Naive thymus-derived CD8-positive, alpha-beta T cell (primary cell): ENCODE measurements at places on chromosomes 2 and 18.

DNA sequence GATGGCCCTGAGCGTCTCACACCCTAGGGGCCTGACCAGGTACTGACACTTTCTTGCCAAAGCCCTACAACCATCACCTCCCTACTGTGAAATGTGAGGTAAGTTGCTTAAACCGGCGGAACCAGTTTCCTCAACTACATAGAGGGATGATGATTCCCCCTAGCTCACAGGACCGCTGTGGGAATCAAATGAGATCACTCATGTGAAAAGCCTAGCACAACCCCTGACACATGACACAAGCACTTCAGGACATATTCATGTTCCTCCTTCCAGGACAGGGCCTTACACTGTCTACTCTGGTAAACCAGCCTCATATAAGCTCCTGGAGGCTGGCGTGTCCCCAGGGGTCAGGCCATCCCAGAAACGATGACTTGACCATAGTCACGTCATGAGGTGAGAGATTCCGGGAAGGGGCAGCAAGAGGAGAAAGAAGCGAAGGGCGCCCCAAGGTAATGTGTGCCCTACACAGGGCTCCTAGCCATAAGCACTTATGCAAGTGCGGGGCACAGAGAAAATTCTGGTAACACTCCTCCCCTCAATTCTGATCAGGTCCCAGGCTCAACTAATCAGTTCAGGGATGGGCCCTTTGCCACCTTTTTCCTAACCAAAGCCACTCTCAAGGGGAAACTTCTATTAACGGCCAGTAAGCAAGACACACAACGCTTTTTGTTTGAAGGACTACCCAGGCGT is 49.5 kb downstream of the C2orf42 start:
- H3K4me1 ChIP-seq = peaks cover 38% of the 10 kb centered on the region
- peak overlapping the region; percentile 99 for H3K27ac ChIP-seq
- H3K36me3 ChIP-seq = no peaks in the 10 kb centered on the region
- H3K4me3 ChIP-seq = peak overlapping the region; percentile 93
- no peak for DNase-seq

GRCh38 chr18:79898952-79899608 is 52.4 kb downstream of the SLC66A2 start:
- peaks cover 6% of the 10 kb centered on the region for H3K27me3 ChIP-seq
- H3K4me1 ChIP-seq = no peaks in the 10 kb centered on the region
- no peak for DNase-seq
- peaks cover 12% of the 10 kb centered on the region for H3K36me3 ChIP-seq
- H3K4me3 ChIP-seq = no peak overlapping the region

- H3K27ac ChIP-seq = no peak overlapping the region
- H3K27me3 ChIP-seq = peaks cover 12% of the 10 kb centered on the region
- H3K4me3 ChIP-seq = peak overlapping the region; percentile 42
- DNase-seq = no peak
These were observed 2.3 kb upstream of the NPPC start for GRCh38 chr2:231928481-231928880.

GRCh38 chr2:78061301-78061700 is 539.1 kb upstream of the LRRTM4 start:
- H3K4me1 ChIP-seq = no peaks in the 10 kb centered on the region
- no peak overlapping the region for H3K4me3 ChIP-seq
- no peaks in the 10 kb centered on the region for H3K36me3 ChIP-seq
- no peak overlapping the region for H3K27ac ChIP-seq
- H3K27me3 ChIP-seq = no peaks in the 10 kb centered on the region

DNA sequence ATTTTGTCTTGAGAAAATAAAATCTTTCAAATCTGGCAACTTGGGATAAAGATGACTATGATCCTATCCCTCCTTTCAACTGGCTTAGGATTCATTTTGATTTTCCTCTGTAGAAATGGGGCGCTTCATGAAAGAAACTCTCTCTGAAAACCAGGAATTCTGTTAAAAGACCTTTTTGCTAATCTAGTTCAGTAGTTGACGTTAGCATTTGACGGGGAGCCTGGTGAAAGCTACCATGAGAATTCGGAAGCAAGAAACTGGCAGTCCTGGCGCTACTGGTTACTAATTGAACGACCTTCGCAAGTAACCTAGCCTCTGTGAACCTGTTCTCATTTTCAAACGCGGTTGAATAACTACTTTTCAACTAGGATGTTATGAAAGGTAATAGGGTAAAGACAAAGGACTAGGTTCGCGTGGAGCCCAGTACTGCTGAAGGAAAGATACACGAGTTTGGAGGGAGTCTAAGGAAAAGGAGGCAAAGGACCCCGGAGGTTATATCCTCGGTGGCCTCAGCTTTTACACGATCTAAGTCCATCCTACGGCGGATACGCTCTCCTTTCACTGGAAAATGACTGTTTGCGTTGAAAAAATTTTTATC is 604 bp upstream of the STK11IP start:
- no peaks in the 10 kb centered on the region for H3K27me3 ChIP-seq
- peaks cover 23% of the 10 kb centered on the region for H3K4me1 ChIP-seq
- peak overlapping the region; percentile 99 for H3K4me3 ChIP-seq

GRCh38 chr18:23135550-23136325 is 453 bp downstream of the CABLES1 start:
- peak; percentile 20 for DNase-seq
- H3K4me1 ChIP-seq = peaks cover 28% of the 10 kb centered on the region
- no peak overlapping the region for H3K27ac ChIP-seq
- no peaks in the 10 kb centered on the region for H3K36me3 ChIP-seq
- H3K4me3 ChIP-seq = no peak overlapping the region

DNA sequence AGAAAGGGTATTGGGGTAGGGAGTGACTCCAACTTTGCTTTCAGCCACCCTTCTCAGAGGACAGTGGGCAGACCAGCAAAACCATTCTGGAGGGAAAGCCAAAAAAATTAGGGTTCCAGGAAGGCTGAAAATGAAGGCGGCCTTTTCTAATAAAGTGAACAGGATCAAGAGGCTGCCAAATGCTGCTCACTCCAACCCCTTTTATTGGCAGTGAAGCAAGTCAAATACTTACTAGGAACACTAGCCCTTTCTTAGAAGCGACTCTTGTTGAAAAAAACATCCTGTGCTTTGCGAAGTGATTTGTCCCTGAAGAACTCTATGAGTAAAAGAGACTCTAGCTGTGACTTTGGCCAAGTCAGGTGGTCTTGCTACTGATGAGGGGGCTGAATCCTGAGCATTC is 83.6 kb upstream of the CYP1B1 start:
- no peak for DNase-seq
- peaks cover 11% of the 10 kb centered on the region for H3K27me3 ChIP-seq
- H3K4me3 ChIP-seq = no peak overlapping the region

GRCh38 chr18:48136827-48137373 is 206.4 kb upstream of the SMAD2 start:
- peaks cover 13% of the 10 kb centered on the region for H3K4me1 ChIP-seq
- H3K27ac ChIP-seq = no peak overlapping the region
- no peak for DNase-seq
- no peaks in the 10 kb centered on the region for H3K36me3 ChIP-seq
- H3K4me3 ChIP-seq = no peak overlapping the region

DNA sequence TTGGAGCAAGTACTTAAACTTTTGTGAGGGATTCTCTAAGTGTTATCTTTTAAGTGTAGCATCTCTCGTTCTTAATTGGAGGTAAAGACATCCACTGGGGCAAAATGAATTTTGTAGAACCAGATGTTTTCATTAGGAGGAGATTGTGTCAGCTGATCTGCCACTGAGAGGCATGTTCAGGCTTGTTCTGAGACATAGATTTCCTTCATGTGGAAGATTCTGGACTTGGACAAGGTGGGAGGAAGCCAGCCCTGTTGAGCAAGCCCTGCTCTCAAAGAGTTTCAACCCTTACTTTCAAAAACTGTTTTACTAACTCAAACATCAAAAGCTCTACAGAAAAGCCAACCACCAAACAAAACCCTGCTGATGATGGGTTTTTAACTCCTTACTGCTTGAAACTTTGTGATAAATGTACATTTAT is 6.5 kb downstream of the MAP4K4 start:
- H3K4me1 ChIP-seq = peaks cover 44% of the 10 kb centered on the region
- no peaks in the 10 kb centered on the region for H3K27me3 ChIP-seq
- peak overlapping the region; percentile 84 for H3K4me3 ChIP-seq
- no peaks in the 10 kb centered on the region for H3K36me3 ChIP-seq
- DNase-seq = no peak

- no peaks in the 10 kb centered on the region for H3K4me1 ChIP-seq
- no peaks in the 10 kb centered on the region for H3K27me3 ChIP-seq
- H3K36me3 ChIP-seq = no peaks in the 10 kb centered on the region
- DNase-seq = no peak
- no peak overlapping the region for H3K27ac ChIP-seq
- no peak overlapping the region for H3K4me3 ChIP-seq
These were observed 133.8 kb upstream of the ARHGAP28 start for GRCh38 chr18:6595666-6596065.

DNA sequence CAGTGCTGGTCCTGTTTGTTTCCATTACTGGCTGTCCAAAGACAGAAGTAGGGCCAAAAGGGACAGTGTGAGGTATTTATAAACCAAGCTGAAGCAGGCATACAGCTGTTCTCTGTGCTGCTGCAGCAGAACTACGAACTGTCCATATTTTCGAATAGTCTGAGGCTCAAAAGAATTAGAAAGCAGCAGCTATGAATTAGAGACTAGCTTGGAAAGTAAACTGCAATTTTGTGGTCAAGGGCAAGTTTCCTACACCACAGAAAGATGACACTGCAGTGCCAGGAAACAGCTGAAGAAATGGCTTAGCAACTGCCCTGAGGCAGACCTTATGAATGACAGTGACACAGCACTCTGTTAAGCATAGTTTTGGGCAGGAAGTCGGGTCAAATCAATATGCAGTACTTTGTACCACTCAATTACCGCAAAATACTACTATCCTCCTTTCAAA is 125.3 kb downstream of the TMEM131 start:
- H3K4me3 ChIP-seq = peak overlapping the region; percentile 1
- no peaks in the 10 kb centered on the region for H3K27me3 ChIP-seq
- DNase-seq = no peak
- no peak overlapping the region for H3K27ac ChIP-seq
- H3K4me1 ChIP-seq = peaks cover 51% of the 10 kb centered on the region
- peaks cover 2% of the 10 kb centered on the region for H3K36me3 ChIP-seq

- H3K27me3 ChIP-seq = peaks cover 7% of the 10 kb centered on the region
- H3K4me1 ChIP-seq = no peaks in the 10 kb centered on the region
- H3K36me3 ChIP-seq = no peaks in the 10 kb centered on the region
These were observed 117.4 kb upstream of the CWC22 start for GRCh38 chr2:180124273-180125139.

- no peaks in the 10 kb centered on the region for H3K27me3 ChIP-seq
- H3K4me1 ChIP-seq = peaks cover 16% of the 10 kb centered on the region
- no peak for DNase-seq
- H3K4me3 ChIP-seq = no peak overlapping the region
- no peak overlapping the region for H3K27ac ChIP-seq
- peaks cover 25% of the 10 kb centered on the region for H3K36me3 ChIP-seq
These were observed 6.2 kb downstream of the PDCL3 start for GRCh38 chr2:100568989-100569388.

DNA sequence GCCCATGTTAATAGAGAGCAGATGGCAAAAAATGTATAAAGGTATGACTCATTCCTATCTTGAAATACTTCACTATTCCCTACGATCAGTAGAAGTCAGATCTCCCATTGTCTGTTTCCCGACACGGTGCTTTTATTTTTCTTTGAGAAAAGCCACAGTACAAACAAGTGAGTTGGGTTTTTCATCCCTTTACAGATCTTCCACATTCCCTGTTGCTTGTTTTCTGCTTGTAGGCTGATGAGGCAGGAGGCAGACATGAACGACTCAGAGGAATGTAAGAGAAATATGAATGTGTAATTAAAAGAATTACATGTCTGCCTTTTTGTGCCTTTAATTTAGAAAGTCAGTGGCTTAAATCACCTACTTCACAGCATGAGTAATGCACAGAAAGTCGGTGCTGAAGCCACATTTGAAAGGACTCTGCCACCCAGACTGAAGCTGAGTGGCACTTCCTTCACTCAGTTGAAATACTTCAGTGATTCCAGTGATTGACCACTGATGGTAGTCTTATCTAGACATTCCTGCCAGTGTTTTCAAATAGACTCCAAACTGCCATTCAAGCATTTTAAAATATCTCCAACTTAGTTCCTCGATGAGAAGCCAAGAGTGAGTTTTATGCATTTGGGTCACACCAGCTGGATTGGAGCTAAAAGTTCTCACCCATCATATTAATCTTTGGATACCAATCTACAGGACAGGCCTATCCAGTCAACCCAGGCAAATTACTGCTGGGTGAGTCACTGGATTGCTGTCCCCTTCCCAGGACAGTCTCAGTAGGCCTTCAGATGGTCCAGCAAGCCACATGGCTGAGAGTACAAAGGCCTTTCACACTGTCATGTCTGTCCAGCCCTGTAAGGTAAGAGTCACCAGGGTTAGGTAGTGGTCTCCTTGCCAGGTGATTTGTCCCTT is 79.0 kb downstream of the COLEC12 start:
- no peaks in the 10 kb centered on the region for H3K36me3 ChIP-seq
- H3K27me3 ChIP-seq = peaks cover 3% of the 10 kb centered on the region
- DNase-seq = no peak
- no peak overlapping the region for H3K27ac ChIP-seq

- H3K4me3 ChIP-seq = no peak overlapping the region
- no peak overlapping the region for H3K27ac ChIP-seq
- no peaks in the 10 kb centered on the region for H3K4me1 ChIP-seq
These were observed 132.0 kb downstream of the SH3BP4 start for GRCh38 chr2:235083822-235084221.

- H3K4me1 ChIP-seq = no peaks in the 10 kb centered on the region
- peaks cover 11% of the 10 kb centered on the region for H3K27me3 ChIP-seq
- DNase-seq = no peak
- H3K36me3 ChIP-seq = no peaks in the 10 kb centered on the region
- H3K27ac ChIP-seq = no peak overlapping the region
These were observed 250.9 kb downstream of the IRS1 start for GRCh38 chr2:226548732-226549131.

DNA sequence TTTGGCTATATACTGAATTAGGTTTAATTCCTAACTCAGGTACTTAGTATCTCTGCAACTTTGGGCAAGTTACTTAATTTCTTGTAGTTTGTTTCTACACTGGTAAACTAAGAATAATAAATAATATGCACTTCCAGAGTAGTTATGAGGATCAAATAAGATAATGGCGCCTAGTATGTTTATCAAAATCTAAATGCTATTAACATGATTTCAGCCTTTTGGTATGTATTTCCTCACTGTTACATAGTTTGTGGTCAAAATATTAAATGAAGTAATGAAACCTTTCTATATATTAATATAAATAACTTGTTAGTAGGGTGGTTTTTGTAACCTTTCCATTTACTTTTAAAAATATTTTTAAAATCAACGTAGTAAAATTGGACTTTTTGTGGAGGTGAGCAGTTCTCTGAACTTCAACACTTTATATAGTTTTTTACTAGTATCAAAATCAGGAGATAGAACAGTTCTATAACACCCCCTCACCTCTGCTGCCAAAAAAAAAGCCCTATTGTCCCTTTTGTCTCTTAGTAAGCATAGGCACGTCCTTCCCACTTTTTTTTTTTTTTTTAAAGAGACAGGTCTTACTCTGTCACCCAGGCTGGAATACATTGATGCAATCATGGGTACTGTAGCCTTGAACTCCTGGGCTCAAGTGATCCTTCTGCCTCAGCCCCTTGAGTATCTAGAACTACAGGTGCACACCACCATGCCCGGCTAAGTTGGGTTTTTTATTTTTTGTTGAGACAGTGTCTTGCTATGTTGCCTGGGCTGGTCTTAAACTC is 44.8 kb downstream of the RAB3GAP1 start:
- no peak overlapping the region for H3K4me3 ChIP-seq
- peaks cover 38% of the 10 kb centered on the region for H3K36me3 ChIP-seq
- H3K4me1 ChIP-seq = peaks cover 17% of the 10 kb centered on the region
- H3K27ac ChIP-seq = no peak overlapping the region
- no peaks in the 10 kb centered on the region for H3K27me3 ChIP-seq
- DNase-seq = no peak

GRCh38 chr18:42839408-42839807 is 276.1 kb downstream of the RIT2 start:
- H3K4me3 ChIP-seq = no peak overlapping the region
- no peaks in the 10 kb centered on the region for H3K4me1 ChIP-seq
- no peaks in the 10 kb centered on the region for H3K36me3 ChIP-seq
- H3K27ac ChIP-seq = no peak overlapping the region
